Nucleus accumbens (tissue), 56 donors: ENCODE measurements at places on chromosomes 13 and 19.

- no peak for DNase-seq
Observed at GRCh38 chr13:112441226-112441625, 65.1 kb downstream of the SPACA7 start.

DNA sequence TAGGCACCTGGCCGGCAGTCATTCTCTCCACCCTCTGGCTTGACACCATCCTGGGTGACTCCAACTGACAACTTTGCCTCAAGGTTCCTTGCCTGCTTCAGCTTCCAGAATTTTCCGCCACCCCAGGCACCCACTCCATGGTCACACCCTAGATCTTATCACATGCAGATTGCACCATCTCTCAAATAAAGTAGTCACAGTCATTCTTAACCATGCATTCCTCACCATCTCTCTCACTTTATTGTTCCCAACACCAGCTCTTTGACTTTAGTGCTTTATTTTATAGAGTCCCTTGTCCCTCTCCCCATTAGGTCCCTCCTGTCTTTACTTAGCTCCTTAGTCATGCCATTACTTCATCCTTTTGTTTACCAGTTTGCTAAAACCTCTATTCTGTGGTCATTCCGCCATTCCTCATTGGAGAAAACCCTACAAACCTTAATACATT, 351.7 kb downstream of the SPRY2 start:
- no peak for DNase-seq

GRCh38 chr19:32875428-32875827, 5.9 kb upstream of the SLC7A9 start:
- DNase-seq = no peak

DNA sequence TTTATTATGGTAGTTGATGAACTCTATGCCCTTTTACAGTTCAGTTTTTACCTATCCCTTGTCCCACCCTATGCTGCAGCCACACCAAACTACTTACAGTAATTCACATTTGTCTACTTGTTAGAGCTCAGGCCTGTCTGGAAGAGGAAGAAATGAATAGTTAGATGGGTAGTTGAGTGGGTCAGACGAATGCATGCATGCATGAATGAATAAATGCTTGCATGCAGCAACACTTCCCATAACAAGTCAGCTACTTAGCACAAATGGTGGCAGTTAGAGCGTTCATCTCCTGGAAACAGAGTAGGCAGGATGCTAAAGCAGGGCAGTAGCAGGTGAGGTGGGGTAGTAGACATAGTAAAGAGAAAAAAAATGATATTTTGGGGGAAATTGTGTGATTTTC, 322.3 kb downstream of the NDFIP2 start:
- no peak for DNase-seq

DNA sequence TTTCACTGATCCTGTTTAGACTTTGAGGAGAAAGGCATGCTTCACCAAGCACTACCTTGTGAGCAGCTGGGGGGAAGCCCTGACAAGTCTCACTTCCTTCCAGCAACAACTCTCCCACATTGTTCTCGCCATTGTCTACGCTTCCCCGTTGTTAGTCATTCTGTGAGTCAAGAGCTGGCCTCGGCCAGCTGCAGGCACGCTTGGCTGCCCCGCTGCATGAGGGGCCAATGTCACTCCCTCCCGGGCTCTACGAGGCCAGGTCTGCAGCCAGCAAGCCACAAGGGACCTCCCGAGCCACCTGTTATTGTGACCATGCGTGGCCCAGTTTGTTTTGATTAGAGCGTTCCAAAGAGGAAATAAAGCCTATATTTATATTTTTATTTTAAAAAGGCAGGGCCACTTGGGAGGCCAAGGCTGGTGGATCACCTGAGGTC, 220.9 kb downstream of the FOXO1 start:
- peak; percentile 17 for DNase-seq

DNA sequence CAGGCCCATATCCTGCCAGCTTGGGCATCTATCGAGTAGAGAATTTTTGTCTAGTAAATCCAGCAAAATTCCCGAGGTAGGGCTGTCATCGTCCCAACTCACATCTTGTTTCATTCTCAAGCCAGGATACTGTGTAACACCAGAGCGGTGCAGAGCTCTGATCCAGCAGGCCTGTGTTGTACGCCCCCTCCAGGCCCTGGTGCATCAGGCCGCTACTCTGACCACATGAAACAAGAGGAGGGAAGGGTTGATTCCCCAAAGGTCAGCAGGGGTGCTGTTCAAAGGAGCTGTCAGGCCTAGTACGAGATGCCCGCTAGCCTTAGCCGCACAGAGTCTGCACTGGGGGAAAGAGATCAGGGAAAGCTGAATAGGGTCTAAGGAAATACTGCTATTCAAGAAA, 276.0 kb downstream of the SLC7A1 start:
- no peak for DNase-seq

DNA sequence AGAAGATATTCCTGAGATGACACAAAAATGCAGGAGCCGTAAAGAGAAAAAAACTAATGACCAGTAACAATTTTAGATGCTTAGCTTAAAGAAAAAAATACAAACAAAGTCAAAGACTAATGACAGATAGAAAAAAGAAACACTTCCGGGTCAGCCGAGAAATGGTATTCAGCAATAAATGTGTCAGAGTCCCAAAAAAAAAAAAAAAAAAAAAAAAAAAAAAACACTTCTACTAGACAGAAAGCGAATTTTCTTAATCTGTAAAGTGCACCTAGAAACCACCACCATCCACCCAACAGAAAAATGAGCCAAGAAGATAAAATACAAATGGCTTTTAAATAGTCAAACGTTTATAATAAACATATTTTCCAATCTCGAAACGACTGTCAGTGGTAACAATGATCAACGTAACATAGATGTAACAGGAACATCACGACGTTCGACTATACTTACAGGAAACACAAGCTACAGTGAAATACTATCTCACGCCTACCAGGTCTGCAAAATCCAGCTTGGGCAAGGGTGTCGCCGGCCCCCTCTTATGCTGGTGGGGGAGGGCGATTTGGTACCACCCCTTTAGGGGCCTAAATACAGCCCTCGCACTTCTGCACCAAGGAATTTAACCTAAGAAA, 10.6 kb downstream of the ABHD17A start:
- DNase-seq = no peak

GRCh38 chr19:7507884-7508283, 8.0 kb upstream of the ZNF358 start:
- DNase-seq = no peak

GRCh38 chr13:26230703-26231102, 8.6 kb upstream of the RNF6 start:
- DNase-seq = no peak

DNA sequence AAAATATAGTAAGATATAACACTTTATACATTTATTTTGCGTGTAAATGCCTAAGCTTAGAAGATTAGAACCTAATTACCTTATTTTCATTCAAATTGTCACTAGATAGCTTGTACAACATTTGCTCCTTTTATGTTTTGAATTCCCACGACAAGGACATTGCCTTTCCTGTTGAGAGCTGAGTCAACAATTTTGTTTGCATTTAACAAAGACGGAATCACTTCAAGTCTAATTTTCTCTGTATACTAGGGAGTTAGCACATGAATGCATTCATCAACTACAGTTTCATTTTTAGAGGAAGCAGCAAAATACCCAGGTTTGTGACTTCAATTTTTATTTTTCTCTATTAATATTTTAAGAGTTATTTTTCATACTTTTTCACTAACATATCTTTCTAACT, 48.7 kb upstream of the PCCA start:
- DNase-seq = no peak

DNA sequence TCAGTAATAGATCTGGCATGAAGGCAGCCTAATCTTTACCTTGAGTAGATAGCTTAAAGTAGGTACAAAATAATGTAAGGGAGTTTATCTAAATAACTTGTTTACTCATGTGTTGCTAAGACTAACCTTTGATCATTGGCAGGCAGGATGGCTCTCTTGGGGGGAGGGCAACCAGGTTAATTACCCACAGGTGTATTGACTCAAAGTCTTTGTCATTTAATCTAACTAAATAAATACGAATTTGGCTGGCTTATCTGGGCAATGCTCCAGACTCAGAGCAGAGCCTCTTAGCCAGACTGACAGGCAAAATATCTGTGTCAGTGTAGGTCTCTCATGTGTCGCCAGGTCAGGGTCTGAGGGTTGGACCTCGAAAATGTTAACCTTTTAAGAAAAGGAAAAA, 283.4 kb upstream of the KLHL1 start:
- DNase-seq = no peak
